NCI-H82 (cell line): ENCODE measurements at places on chromosomes 1 and 21.

GRCh38 chr1:32830092-32830852 is 12.8 kb downstream of the S100PBP start:
- DNase-seq: no peak

GRCh38 chr1:41236781-41237180 is 5.3 kb downstream of the SCMH1 start:
- DNase-seq: no peak

DNA sequence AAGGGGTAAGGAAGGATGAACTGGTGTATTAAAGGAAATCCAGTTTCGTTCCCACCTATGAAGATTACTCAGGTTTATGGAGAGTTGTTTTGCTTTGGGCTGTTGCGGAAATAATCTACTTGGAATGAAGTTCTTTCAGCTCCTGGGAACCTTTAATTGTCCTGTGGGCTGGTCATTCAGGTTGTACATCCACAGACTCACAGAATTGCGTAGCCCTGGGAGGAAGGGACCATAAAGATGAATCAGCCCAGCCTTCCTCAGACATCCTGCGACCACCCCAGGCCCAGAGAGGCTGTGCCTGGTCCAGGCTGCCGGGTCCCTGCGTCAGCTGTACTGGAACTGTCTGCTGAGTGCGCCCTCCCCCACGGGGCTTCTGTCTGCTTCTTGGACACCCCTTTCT is 72.7 kb downstream of the GALNT2 start:
- no peak for DNase-seq

- no peak for DNase-seq
Observed at GRCh38 chr1:67165468-67166041, 699 bp upstream of the IL23R start.

DNA sequence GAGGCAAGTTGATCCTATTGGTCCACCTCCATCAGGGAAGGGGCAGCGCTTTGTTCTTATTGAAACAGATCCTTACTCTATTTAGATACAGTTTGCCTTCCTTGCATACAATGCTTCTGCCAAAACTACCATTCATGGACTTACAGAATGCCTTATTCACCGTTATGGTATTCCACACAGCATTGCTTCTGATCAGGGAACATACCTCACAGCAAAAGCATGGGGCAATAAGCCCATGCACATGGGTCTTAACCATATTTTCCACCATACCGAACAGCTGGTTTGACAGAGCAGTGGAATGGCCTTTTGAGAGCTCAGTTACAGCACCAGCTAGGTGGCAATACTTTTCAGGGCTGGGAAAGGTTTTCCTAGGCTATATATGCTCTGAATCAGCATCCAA is 544.8 kb upstream of the ADGRL4 start:
- DNase-seq: no peak

GRCh38 chr1:204130178-204130577 is 21.7 kb downstream of the ETNK2 start:
- DNase-seq: no peak

DNA sequence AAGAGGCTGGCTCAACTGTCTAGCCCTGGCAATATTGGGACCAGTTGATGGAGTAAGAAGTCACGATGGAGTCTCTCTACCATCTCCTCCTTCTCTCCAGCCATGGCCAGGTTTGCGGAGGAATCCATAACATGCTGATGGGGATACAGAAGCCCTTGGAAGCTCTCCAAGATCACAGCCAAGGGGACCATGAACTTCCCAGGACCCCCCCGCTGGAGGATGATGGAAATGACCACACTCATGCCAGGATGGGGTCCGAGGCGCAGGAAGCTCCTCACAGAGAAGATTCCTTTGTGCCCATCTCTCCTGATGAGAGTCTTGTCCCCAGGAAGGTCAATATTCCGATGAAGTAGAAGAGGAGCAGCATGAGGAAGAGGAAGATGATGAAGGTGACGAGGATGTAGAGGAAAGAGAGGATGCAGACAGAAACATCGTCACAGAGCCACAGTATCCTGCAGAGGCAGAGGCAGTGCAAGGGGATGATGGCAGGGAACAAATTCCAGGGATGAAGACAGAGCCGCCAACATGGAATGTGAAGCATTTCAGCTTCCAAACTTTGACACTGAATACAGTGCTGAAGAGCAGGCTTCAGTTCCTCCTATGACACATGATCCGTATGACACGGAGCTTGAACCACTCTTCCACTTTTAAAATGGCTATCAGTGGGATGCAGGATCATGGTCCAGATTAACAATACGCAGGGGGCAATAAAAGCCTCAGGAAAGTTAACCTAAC is 57.9 kb upstream of the EDN2 start:
- DNase-seq: no peak

DNA sequence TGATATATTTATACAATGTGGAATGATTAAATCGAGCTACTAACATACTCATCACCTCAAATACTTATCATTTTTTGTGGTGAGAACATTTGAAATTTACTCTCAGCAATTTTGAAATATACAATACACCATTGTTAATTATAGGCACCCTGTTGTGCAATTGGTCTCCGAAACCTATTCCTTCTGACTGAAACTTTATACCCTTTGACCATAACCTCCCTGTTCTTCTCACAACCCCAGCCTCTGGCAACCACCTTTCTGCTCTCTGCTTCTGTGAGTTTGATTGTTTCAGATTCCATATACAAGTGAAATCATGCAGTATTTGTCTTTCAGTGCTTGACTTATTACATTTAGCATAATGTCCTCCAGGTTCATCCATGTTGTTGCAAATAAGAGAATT is 49.5 kb downstream of the SETD4 start:
- no peak for DNase-seq

- no peak for DNase-seq
Observed at GRCh38 chr1:94543893-94544635, 2.5 kb upstream of the F3 start.

DNA sequence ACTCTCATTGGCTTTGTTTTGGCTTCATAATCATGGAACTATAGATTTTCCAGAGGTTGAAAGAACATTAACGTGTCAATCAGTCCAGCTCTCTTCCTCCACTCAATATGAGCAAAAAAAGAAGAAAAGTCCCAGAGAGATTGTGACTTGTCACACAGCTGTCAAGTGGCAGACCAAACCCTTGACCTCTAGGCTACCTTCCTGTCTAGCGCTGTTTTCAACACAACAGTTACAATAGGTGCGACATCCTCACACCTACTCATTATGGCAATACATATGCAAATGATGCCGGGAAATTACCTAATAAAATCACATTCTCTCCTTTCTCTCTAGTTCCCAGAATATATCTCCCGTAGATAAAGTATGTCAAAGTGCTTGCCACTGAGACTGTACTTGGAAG is 1.1 kb downstream of the WARS2 start:
- DNase-seq: peak; percentile 35

GRCh38 chr1:156465747-156466365 is 34.7 kb downstream of the MEF2D start:
- peak; percentile 43 for DNase-seq

- DNase-seq: no peak
Observed at GRCh38 chr1:150083907-150084306, 16.3 kb downstream of the VPS45 start.

DNA sequence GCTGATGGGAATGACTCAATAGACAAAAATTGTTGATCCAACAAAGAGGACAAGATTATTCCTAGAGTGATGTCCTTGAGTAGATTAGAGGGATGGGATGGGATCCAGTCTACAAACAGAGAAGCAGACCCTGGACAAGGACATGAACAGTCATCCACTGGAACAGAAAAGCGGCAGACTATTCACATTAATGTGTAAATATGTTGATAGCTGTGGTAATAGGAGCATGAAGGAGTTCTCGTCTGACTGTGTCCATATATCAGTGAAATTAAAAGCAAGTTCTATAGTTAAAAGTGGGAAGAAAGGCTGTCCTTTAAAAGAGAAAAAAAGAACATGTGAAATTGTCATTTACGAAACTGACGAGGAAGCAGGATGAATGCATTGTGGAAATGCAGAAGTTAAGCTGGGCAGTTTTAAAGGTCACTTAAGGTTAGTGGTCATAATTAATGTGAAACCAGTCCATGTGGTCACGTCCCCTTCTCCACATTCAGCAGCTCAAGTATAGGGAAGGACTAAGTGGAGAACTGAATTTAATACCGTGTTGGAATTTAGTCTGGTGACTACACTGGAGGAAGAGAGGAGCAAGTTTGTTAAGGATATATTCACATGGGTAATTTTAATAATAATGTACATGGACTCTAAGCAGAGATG is 62.1 kb downstream of the PIK3R3 start:
- DNase-seq: no peak

DNA sequence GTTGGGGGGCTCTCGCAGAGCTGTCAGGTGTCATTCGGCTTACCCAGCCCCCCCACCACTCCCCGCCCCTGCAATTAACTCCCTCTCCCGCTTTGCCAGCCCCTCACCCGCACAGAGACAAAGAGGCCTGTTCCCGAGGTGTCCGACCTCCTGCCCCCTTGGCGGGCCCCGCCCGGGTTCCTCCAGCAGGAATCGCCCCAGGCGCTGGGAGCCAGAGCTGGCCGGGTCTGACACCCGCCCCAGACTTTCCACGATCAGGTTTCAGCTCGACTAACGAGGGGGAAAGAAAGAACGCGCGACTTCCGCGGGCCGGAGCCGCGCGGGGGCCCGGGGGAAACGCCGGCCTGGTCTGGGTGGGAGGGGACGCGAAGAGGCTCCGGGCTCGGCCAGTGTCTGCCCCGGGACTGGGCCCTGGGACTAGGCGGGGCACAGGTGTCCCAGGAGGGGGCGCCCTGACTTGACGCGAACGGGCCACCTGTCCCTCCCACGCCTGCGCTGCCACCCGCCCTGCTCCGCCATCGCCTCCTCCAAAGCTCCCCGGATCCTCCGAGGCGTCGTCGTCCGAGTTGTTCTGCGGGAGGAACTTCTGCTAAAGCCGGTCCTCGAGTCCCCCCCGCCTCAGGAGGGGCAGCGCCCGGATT is 36.4 kb upstream of the HHAT start:
- DNase-seq: peak; percentile 73

GRCh38 chr1:30638811-30639210 is 84.6 kb downstream of the MATN1 start:
- DNase-seq: no peak

DNA sequence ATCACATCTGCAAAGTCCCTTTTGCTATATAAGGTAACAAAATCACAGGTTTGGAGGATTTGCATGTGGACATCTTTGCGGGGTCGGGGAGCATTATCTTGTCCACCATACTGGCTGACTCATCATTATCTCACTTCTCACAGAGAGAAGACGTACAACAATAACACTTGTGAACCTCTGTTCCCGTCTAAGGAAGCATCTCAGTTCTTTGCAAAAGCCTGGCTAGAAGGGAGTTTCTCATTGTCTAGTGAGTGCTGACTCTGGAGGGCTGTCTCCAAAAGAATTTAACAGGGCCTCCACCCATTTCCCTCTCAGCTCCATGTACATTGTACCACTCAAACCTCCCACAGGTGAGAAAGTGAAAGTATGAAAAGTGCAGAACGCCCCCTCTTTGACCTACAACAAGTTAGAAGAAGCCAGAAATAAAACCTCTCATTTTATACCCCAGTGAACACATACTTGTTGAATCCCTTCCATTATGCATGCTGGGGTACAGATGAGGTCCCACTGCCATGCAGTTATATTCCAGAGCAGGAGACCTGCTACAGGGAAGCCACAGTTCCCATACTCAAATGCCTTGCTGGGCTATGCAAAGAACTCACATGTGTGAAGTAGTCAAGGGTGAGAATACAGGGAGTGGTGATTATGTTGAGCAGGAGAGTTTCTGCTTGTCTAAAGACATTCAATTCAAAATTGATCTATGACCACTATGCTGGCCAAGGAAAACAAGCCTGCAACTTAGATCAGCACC is 121.7 kb upstream of the PRDX6 start:
- no peak for DNase-seq

GRCh38 chr1:151774256-151774922 is 11.1 kb upstream of the MRPL9 start:
- DNase-seq: no peak

- no peak for DNase-seq
Observed at GRCh38 chr1:30748699-30749401, 8.7 kb downstream of the LAPTM5 start.

GRCh38 chr1:54304518-54304917 is 101.7 kb downstream of the SSBP3 start:
- no peak for DNase-seq

- DNase-seq: no peak
Observed at GRCh38 chr21:28543975-28544374, 448.7 kb downstream of the LTN1 start.

DNA sequence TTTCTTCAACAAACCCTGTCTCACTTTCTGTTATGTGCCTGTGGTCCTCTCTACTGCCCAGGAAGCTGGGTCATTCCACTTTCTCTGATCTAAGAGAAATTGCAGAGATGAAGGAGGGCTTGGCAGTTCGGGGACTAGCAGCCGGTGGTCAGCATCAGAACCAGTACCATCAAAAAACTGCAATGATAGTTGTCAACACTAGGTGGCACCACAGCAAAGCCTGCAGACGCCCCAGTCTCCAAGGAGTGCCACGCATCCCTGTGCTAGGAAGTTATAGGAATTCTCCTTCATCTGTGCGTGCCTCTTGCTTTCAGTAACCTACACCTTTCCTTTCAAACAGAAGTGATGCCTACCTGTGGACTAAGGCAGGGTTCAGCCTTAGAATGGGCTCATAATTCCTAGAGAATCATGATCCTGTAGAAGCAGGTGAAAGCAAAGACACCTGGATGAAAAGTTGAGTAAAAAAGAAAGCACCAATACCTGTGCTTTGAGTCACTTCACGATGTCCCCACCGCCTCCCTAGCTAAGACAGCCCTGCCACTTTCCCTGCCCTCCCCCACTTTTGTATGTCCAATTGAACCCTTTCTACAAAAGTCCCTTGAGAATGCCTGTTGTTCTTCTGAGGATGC is 129.2 kb downstream of the ADAMTS1 start:
- peak; percentile 69 for DNase-seq

GRCh38 chr1:88035578-88035977 is 648.5 kb upstream of the PKN2 start:
- DNase-seq: no peak

DNA sequence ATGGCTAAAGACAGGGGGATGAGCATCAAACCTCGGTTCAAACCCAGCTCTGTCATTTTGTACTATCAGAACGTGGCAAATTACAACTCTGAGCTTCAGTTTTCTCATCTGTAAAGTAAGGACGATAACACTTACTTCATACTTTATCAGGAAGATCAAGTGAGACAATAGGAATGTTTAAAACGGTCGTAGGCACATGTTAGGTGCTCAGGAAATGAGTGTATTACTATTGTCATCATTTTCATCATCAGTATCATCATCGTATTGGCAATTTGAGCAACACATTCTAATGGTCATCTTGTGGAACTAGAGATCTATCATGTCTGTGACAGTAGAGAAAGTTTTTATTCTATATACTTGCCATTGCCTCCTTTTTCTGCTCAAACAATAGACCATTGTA is 22.1 kb upstream of the GADD45A start:
- no peak for DNase-seq

DNA sequence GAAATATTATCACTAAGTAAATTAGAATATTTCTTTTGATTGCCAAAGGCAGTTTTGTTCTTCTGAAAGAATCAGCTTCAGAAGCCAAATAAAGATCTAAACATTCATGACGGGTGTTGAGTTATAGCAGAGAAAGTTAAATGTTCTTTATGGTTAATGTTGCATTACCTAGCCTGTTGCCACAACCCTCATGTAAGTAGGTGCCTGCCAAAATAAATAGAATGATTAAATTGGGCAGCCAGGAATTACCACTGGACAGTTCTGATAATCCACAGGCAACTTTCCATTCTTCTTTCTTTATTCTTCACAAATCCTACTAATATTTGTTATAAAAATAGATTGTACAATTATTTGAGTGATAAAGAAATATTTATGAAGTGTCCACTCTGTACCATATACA is 217.9 kb upstream of the NRIP1 start:
- no peak for DNase-seq
